A549 treated with RU486 at 1 μM for 4 hours (cell line): ENCODE measurements at places on chromosomes 2 and 18. TPM values are rescaled to one million over a fixed set of nuclear protein-coding genes. Genes with fewer than 3 reads are reported as not detected.

Gene EFHD1
- total RNA-seq: 1.8 to 2.4 TPM (median 1.9 TPM) in 5 replicates

Gene FAP
- 0.06 TPM in 1 of 5 replicates, not detected in the others for total RNA-seq

Gene ST3GAL5
- 28.6 to 33.7 TPM (median 31.3 TPM) in 5 replicates for total RNA-seq

Gene SERPINB4
- total RNA-seq: 0.11 to 0.18 TPM (median 0.15 TPM) in 4 of 5 replicates, not detected in the other

Gene CRYGC
- total RNA-seq: not detected in 5 replicates

Gene SPC25
- total RNA-seq: 9.7 to 21.8 TPM (median 19.9 TPM) in 5 replicates

Gene ACOXL
- total RNA-seq: not detected in 5 replicates

Gene WDR75
- 23.9 to 57.1 TPM (median 43.5 TPM) in 5 replicates for total RNA-seq

Gene TPO
- 0.06 to 0.40 TPM (median 0.20 TPM) in 5 replicates for total RNA-seq

Gene MYOM1
- 0.07 to 0.25 TPM (median 0.08 TPM) in 5 replicates for total RNA-seq

Gene CHCHD5
- 54.4 to 74.6 TPM (median 63.8 TPM) in 5 replicates for total RNA-seq

Gene MAL
- total RNA-seq: not detected in 5 replicates

Gene REG3G
- total RNA-seq: not detected in 5 replicates

Gene ST6GAL2
- 15.6 to 27.7 TPM (median 25.6 TPM) in 5 replicates for total RNA-seq

Gene RFTN2
- total RNA-seq: not detected in 5 replicates

Gene GALNT14
- 44.2 to 55.1 TPM (median 48.9 TPM) in 5 replicates for total RNA-seq

Gene PSD4
- total RNA-seq: 8.2 to 12.1 TPM (median 10.6 TPM) in 5 replicates

Gene PTRHD1
- total RNA-seq: 43.9 to 79.0 TPM (median 54.0 TPM) in 5 replicates

Gene NOTO
- 0.09 TPM in 1 of 5 replicates, not detected in the others for total RNA-seq

Gene GRP
- total RNA-seq: not detected in 5 replicates

Gene CAPN10
- total RNA-seq: 15.3 to 25.8 TPM (median 21.3 TPM) in 5 replicates

Gene PNO1
- total RNA-seq: 55.1 to 61.7 TPM (median 56.8 TPM) in 5 replicates

Gene LYPD1
- 12.7 to 20.4 TPM (median 15.6 TPM) in 5 replicates for total RNA-seq

Gene UBXN4
- total RNA-seq: 24.4 to 46.6 TPM (median 43.3 TPM) in 5 replicates

Gene CD8B2
- not detected in 5 replicates for total RNA-seq
